Left colon (tissue), 2 donors: ENCODE measurements at places on chromosomes 3 and 15. TPM values are rescaled to one million over a fixed set of nuclear protein-coding genes. Genes with fewer than 3 reads are reported as not detected.

DNA sequence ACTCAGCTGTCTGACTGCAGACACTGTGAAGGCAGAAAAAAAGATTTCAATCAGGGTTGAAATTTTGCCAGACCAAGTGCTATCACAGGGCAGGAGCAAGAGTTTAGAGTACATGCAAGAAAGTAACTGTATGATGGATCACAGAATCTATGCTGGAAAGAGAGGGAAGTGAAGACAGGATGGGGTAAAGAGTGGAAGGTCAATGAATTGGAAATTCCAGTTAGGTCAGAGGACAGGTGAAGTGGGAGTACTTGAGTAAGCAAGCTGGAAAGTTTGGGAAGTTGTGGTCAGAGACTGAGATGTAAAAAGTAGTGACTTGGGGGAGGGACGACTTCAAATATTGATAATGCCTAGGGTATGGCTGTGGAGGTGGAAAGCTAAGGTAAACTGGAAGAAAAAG is 7.2 kb downstream of the SPG11 start:
- DNase-seq: no peak

Gene EXD1
- total RNA-seq: not detected

- DNase-seq: no peak
Measured at GRCh38 chr3:197196192-197196591, 102.2 kb downstream of the DLG1 start.

- no peak for DNase-seq
Measured at GRCh38 chr15:35980719-35981118, 434.8 kb upstream of the DPH6 start.

DNA sequence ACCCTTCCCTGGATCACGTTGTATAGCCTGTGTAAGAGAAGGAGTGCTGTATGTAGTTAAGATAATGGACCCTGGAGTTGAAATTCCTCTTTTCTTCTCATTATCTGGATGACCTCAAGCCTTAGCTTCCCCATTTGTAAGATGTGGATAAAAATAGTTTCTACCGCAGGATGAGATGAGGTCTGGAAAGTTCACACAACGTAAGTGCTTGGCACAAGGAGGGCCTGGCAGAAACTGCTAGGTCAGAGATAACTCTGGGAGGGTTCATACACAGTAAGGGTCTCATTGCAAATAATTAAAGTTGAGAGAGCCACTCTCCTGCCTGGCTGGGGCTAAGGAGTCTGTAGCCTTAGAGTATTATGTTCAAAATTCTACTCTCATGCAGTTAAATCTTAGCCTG is 214.4 kb downstream of the LRTM1 start:
- DNase-seq: no peak

DNA sequence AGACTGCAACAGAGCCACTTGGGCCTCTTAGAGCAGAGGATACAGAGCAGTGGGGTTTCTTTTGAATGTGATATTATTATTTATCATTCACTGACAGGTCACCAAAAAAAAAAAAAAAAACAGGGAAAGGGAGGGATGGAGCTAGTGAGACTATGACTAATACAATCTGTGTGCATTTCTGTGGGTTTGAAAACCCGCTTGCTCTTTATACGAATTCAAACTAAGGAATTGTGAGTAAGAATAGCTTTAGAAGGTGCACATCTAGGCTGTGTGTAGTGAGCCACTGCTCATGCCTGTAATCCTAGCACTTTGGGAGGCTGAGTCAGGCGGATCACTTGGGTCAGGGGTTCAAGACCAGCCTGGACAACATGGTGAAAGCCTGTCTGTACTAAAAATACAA is 186.6 kb upstream of the MANF start:
- no peak for DNase-seq

DNA sequence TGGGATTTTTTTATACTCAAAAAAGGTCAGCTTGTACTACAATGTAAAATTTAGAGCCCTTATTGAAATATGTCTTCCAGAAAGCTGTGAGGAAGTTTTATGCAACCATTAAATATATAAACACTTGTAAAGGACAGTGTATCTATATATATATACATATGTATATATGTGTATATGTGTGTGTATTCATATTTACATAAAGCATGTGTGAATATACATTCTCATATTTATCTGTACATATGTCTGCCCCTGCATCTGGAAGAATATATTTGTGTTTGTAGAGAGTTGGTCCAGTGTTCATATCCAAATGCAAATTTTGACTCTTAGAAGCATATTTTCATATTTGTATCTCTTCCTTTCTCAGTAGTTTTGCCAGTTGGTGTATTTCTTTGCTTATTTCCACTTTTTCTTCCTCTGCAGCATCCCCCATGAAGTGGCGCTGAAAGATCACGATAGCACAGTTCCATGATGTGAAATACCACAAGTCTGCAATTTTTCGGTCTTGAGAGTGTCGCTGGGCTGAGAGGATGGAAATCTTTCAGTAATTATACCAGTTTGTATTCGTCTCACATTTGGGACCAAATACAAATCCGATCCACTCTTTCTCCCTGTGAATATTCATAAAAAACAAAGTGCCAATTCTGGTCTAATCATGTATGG is 311.7 kb upstream of the DPH6 start:
- no peak for DNase-seq

DNA sequence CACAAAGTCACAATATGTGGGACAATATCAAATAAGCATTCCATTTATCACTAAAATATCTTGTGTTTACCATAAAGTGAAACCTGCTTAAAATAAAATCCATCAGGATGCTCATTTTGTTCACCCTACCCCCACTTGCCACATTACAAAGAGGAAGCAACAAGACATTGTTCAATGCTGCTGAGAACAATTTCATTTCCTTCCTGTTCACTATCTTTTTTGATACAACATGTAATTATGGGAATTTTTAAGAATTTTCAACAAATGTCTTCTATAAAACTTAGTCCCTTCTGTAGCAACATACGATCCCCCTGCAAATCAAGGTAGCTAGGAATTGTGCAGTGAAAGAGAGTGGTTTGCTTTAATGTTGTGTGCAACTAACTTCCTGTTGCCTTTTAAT is 34.9 kb upstream of the GPR160 start:
- DNase-seq: no peak
